MG63 (cell line): ENCODE measurements at places on chromosomes 11 and 22. TPM values are rescaled to one million over a fixed set of nuclear protein-coding genes. Genes with fewer than 3 reads are reported as not detected.

DNA sequence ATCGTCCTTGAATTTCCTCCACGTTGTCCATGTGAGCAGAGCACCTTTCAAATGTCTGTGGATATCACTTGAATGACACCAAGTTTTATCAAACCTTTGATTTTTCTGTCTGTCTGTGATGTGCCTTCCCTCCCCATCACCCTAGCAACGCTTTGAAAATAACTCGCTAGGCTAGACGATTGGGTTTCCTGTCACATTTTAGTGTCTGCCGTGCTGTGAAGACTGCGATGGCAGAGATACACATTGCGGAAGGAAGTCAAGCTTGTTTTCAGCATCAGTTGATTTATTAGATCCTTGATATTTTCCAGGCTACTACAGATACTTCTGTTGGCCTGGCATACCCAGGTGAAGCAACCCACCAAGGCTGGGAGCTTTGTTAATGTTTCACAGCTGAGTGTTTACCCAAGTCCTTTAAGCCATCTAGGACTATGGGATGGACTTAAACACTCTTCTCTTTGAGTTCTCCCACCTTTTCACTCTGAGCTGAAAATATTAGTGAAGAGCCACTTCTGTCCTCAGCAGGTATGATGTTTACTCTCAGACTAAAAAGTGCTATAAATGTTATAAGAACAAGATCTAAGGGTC, 93.6 kb upstream of the CD44 start:
- no peak for DNase-seq

DNA sequence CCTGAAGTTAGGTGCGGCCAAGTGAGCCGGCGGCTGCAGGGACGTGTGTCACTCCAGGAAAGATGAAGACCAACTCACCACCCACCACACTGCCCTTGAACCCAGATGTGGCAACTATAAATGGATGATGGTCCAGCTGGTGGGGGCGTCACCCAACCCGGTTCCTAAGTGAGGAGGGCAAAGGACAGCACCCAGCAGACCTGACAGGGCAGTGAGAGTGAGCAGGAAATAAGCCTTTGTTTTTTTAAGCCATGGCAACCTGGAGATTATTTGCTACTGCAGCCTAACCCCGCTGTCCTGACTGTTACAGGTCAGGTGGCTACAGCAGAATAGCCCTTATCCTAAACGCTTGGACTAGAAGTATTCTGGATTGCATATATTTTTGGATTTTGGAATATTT, 228.9 kb downstream of the CTTN start:
- no peak for DNase-seq

RAG2 gene
- total RNA-seq, result not detected in 2 replicates

CCDC87 gene
- not detected in 2 replicates for total RNA-seq
